ENCODE measurements at places on chromosomes 4 and X.

- no peak for DNase-seq
These were observed 30.5 kb downstream of the FGF2 start for GRCh38 chr4:122857160-122857559.

DNA sequence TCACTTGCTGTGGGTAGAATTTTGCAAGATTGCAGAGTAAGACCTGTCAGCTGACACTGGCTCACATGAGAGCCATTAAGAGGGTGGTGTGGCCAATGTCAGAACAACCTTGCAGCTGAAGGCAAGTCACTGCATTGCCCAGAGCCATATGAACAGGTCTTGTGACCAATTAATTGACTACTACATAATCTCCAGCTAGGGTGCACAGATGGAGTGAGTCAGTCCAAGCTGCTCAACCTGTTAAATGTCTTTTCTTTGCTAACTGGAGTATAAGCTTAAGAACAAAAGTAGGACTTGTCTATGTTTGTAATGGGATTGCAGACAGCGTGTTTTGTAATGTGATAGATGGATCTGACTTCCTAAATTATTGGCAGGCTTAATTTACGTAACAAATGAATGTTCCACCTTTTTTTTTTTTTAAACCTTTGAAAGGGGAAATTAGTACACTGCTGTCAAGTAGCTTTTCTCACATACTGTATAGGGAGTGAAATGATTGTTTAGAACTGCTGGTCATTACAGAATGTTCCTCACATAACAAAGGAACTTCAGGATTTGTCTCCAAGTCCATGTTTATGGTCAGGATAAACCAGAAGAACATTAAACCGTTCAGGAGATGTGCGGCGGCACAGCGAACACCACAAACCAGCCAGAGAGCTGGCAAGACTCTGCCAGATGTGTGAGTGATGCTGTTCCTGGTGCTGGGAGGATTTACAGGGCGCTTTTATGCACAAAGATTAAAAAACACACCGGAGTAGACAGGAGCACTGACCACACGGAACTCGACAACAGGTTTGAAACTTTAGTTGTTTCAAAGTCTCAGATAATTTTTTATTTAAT is 37.0 kb downstream of the FNIP2 start:
- DNase-seq = no peak

- DNase-seq = no peak
These were observed 335.2 kb downstream of the TENM3 start for GRCh38 chr4:182578402-182578801.

DNA sequence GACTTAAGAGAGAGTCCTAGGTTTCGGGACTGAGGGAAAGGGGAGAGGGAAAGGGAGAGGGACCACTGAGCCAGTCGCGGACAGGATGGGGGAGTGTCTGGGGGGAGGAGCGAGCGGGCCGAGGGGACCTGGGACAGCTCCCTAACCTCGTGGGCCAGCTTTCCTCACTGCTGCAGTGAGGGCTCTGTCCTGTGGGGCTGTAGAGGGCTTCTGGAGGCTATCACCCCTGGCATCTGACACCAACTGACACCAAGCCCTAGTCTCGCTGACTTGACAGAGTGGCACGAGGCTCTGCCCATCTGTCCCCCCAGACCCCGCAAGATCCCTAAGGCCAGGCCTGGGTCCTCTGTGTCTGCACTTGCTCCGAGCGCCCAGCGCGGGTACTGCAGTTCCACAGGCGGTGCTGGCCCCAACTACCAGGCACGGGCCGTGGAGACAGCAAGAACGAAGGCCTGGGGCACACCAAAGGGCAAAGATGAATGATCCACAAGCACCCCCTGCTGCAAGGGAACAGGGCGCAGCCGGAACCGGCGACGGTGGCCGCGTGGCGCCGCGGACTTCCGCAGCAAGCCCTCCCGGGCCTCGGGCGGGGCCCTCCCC is 465 bp downstream of the HAUS7 start:
- DNase-seq = peak; percentile 12

GRCh38 chrX:131677655-131678628 is 134.1 kb downstream of the OR13H1 start:
- peak; percentile 0 for DNase-seq

- no peak for DNase-seq
These were observed 49.6 kb downstream of the LNX1 start for GRCh38 chr4:53541577-53542206.

- no peak for DNase-seq
These were observed 461.2 kb downstream of the KCTD8 start for GRCh38 chr4:43987331-43987944.

GRCh38 chr4:145822181-145822580 is 116.4 kb downstream of the ZNF827 start:
- DNase-seq = no peak

GRCh38 chr4:37990731-37991245 is 30.6 kb downstream of the PTTG2 start:
- no peak for DNase-seq

DNA sequence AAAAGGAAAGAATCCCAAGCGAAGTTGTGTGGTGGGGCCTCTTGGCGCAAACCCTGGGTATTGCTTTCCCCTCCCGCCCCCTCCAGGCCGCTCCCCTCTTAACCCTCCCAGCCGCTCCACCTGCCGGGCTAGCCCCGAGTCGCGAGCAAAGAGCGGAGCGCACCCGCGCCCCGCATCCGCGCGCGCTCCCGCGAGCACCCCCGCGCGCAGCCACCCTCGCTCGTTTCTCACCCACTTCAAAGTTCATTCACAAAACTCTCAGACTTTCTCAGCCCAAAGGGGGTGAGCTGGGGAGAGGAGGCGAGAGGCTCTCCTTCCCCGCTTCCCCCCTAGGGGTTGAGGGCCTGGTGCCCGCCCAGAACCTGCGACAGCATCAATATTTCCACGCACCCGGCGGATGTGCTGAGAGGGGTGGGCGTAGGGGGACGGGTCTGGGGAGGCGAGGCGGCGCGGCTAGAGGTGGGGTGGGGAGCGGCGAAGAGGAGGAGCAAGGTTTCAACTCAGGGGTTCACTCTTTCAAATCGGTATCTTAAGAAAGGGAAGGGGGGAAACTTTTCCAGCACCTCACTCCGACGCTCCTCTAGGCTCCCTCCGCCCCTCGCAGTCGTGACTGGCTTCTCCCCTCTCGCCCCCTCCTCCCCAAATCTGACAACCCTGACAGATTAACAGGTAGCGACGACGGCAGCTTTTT is 1.8 kb downstream of the MAML3 start:
- peak; percentile 64 for DNase-seq

GRCh38 chrX:102154900-102155805 is 624 bp downstream of the BEX5 start:
- no peak for DNase-seq

DNA sequence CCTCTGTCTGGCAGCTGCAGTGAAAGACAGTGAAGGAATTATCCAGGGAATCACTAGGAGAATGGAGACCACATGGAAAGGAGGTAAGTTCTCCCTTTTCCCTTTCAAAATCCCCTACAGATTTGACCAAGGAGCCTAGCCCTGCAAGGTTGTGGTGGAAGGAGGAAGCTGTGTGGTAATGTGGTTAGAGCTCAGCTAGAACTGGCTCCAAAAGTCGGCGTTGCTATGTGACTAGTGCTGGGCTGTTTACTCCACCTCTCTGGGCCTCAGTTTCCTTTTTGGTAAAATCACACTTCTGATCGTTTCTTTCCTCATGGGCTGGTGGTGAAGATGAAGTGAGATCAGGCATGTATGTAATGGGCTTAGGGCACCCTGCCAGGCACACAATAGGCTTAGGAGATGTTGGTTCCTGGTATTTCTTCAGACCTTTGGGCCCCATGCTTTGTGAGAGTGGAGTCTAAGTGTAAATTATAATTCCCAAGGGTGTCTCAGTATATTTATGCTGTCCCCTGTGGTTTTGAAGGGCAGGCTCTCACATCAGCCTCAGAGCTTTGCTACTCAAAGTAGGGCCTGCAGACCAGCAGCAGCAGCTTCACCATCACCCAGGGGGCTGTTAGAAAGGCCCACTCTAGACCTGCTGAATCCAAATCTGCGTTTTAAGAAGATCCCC is 183.7 kb upstream of the BCOR start:
- DNase-seq = no peak

- no peak for DNase-seq
These were observed 1015.7 kb downstream of the DMD start for GRCh38 chrX:32195611-32196010.

GRCh38 chr4:25862411-25863346 is at the start of gene SEL1L3:
Gene SEL1L3 (minus strand): TSS chr4:25862988. CDS start chr4:25862836, 152 bp downstream.
- DNase-seq = peak; percentile 33

DNA sequence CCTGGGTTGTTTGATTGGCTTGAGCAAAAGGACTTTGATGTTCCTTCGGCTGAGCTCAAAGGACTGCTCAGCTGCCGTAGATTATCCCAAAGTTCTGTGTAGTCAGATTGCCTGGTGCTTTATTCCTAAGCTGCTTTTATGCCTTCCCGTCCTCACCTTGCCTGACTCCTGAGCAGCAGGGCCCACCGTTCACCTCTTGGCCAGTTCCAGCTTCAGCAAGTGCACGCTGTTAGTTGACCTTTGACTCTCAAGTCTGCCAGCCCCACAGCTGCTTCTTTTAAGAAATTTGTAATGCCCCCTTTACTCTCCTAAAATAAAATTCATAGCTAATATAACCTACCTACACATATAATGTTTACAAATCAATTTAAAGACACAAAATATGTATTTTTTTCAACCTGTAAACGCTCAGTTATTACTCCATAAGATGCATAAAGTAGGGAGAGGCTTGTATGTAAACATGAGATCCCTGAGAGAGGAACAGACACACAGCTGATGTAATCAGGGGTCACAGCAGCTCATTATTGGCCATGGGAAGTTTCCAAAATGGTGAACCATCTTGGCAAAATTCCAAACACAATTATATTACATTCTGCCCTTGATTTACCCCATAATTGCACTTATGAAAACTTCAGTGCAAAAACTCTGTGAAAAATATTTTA is 28.6 kb downstream of the UCHL1 start:
- no peak for DNase-seq

DNA sequence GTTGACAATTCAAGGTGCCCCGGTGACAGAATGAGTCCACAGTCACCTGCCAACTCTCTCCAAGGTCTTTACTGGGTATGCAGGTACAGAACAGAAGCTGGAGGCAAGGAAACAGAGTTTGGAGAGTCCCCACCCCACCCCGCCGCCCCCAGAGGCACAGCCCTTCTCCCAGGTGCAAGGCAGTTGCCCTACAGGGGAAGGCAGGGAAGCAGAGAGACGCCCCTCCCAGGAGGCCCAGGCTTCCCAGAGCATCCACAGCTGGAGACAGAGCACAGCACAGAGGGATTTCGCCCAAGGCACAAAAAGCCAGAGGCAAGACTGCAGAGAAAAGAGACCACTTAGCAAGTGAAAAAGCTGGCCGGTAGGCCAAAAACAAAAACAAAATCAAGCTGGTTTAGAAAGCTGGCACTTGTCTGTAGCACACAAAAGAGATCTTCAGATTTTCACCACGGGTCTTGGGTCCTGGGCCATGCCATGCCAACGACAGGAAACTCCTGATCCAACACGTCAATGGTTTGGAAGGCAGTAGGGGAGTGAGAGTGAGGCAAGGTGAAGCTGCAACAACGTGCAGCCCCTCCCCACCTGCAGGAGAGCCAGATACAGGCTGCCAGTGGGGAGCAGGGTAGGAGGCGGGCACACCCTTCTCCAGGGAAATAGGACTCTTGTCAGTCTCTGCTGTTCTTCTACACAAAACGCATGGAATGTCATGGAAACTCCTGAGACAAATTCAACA is 113.3 kb downstream of the AFAP1 start:
- DNase-seq = no peak

DNA sequence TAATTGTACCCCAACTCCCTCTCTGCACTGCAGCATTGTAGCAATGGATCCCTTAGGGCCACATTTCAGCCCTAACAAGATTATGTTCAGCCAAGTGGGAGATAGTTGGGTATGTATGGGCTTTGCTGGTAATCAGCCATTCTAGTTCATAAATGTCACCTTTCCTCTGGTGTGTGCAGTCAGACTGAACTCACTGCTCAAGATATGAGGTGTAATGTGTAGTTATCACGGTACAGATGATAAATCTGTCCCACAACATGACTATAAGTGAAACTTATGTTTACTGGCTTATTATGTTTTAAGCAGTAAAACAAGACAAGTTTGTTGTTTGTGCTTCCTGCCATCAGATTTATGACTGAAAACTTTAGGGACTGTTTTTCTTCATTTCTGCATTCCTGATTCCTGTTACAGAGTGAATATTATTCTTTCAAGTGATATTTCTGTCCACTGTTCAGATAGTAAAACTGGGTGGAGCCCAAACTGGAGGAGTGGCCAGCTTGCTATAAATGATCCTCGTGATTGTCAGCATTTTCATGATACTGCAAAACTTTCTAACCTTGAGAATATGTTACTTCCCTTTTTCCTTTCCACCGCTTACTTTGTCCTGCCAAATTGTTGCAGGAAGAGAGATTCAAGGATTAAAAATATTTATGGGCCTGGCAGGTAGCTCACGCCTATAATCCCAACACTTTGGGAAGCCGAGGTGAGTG is 44.9 kb downstream of the ANAPC4 start:
- no peak for DNase-seq

DNA sequence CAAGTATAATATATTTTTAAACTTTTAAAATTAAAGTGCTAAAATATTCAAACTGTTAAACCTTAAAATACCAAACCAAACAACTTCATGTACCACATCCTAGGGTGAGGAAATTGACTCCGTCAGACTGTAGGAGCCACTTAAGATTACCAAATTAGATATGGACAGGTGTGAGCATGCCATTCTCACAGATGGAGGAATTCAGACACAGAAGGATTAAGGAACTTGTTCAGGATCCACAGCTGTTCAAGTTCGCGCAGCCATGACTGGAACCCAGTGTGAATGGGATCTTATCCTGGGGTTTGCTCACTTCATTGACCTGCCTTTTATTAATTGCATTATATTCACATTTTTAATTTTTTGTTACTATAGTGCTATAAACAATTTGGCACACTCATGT is 224.9 kb upstream of the PCDH7 start:
- no peak for DNase-seq

DNA sequence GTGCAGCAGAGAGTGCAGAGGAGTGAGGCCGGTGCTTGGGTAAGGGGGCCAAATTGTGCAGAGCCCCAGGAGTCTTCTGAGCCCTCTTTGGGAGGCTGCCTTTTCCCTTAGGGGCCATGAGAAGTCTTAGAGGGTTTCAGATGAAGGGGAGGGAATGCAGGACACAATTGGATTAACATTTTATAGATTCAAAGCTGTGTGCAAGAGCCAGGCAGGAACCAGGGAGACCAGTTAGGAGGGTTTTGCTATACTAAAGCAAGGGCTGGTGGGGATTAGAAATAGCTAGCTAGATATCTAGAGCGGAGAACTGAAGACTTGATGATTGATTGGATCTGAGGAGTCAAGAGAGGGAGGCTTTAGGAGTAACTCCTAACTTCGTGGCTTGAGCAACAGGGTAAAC is 49.5 kb upstream of the SETD7 start:
- no peak for DNase-seq

DNA sequence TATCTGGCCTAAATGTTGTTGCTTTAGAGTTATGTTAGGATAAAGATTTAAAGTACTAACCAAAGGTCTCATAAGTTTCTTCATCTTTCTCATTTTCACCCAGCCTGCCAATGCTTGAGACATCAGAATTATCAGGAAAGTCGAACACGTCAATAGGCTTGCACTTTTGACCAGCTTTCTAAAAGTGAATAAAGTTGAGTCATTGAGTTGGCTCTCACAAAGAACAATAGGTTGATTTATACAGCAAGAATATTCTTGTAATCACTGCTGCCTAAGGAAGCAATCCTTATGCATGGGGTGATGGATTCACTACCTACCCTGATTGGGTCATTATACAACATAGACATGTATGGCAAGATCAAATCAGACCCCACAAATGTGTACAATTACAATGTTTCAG is 5.0 kb downstream of the CENPU start:
- DNase-seq = no peak

Measured in stimulated activated CD8-positive, alpha-beta memory T cell treated with anti-CD3 and anti-CD28 coated beads, Interleukin-2, amount 100 ng/mL, for 1 hour (primary cell).